ENCODE measurements at places on chromosomes 16 and 17. TPM values are rescaled to one million over a fixed set of nuclear protein-coding genes. Genes with fewer than 3 reads are reported as not detected.

DNA sequence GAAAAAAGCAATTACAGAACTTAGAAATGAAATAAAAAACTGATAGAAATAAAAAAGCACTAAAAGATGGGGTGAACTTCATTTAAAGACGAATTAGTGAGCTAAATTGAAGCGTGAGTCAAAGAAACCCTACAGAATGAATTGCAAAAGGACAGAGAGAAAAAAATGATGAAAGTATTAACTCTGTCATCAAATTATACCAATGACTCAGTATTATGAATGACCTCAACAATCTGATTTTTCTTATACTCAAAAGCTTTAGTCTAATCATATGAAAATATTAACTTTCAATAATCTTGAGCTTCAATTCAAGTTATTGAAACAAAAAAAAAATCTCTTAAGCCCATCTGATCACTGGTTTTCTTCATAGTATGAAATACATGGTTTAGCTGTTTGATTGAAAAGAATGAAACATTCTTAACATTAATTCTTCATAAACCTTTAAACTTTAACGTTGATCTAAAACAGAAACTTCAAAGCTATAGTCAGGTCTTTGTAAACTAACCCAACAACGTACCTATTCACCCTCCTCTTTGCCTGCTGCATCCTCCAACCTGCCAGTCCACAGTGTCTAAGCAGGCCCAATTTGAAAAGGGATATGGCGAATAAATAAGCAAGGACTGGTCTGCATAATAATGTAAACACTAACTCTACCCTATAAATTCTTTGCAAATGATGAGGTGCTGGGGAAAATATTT lies 6.6 kb downstream of the ABCA5 start:
- 0 out of 2 replicates have a peak, but pooled peaks cover 2% of the 10 kb centered on the region for H3K4me1 ChIP-seq
- H3K27ac ChIP-seq = no peak overlapping the region
- no peaks in the 10 kb centered on the region for H3K27me3 ChIP-seq
- H3K4me3 ChIP-seq = no peak overlapping the region

DNA sequence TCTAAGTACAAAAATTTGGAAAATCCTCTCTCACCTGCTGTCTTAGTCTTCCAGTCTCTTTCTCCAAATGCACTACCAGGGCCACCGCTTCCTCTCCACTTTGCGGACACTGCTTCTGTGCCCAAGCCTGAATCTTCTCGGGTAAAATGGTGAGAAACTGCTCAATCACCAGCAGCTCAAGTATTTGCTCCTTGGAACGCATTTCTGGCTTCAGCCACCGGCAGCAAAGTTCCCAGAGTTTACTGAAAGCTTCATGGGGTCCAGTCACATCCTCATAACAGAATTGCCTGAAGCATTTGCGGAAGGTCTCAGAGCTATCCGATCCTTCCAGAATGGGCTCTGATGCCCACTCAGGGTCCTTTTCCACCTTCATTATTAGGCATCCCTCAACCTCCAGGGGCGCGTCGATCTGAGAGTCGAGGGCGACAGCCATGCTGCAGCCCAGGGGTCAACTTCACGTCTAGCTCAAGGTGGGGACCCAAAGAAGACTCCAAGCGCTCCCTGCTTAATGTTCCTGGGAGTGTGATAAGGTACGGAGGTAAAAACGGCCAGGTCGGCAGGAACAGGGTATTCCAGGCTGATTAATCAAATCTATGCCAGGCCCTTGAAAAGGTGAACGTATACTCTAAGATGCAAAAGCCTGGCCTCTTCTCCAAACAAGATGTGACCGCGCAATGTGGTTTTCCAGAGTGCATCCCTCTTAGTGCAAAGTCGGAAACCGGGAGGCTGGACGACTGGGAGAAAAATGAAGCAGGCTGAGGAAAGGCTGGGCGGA lies 763 bp downstream of the ZKSCAN2 start:
- no peaks in the 10 kb centered on the region for H3K36me3 ChIP-seq
- H3K27me3 ChIP-seq = no peaks in the 10 kb centered on the region
- peak overlapping the region; percentile 96 for H3K27ac ChIP-seq
- H3K4me1 ChIP-seq = peaks cover 21% of the 10 kb centered on the region
- no peak for DNase-seq

DNA sequence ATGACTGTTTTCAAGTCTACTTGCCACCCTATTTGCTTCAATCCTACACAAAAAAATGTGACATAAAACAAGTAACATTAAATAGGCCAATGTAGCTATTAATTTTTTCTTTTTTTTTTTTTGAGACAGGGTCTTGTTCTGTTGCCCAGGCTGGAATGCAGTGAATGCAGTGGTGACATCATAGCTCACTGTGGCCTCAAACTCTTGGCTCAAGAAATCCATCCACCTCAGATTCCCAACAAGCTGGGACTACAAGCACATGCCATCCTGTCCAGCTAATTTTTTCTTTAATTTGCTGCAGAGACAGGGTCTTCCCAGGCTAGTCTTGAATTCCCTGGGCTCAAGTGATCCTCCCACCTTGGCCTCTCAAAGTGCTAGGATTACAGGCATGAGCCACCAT lies 29.4 kb downstream of the ANKFY1 start:
- peaks cover 34% of the 10 kb centered on the region for H3K36me3 ChIP-seq
- peaks cover 15% of the 10 kb centered on the region for H3K4me1 ChIP-seq
- H3K4me3 ChIP-seq = no peak overlapping the region

DNA sequence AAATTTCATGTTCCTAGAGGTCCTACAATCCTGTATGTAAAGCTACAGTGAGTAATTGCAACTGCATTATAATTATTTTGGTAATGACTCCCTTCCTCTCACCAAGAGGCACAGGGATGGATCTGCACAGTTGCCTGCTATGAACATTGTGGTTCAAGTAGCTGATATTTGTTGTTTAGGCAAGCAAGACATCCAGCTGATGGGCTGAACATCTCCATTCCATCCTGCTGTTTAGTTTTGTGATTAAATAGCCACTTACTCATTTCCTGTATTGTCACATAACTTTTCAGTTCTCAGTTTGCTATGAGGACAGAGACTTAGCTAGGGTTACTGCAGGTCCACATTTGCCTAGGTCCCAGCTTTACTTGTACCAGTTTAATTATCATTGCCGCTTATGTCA lies 181.2 kb upstream of the TBX2 start:
- no peaks in the 10 kb centered on the region for H3K27me3 ChIP-seq
- H3K36me3 ChIP-seq = no peaks in the 10 kb centered on the region
- no peaks in the 10 kb centered on the region for H3K4me1 ChIP-seq
- no peak overlapping the region for H3K27ac ChIP-seq
- no peak for DNase-seq

- peaks cover 19% of the 10 kb centered on the region for H3K4me1 ChIP-seq
- no peak overlapping the region for H3K27ac ChIP-seq
- no peak for DNase-seq
- no peak overlapping the region for H3K4me3 ChIP-seq
Observed at GRCh38 chr16:1865902-1866690, 5.9 kb downstream of the MEIOB start.

DNA sequence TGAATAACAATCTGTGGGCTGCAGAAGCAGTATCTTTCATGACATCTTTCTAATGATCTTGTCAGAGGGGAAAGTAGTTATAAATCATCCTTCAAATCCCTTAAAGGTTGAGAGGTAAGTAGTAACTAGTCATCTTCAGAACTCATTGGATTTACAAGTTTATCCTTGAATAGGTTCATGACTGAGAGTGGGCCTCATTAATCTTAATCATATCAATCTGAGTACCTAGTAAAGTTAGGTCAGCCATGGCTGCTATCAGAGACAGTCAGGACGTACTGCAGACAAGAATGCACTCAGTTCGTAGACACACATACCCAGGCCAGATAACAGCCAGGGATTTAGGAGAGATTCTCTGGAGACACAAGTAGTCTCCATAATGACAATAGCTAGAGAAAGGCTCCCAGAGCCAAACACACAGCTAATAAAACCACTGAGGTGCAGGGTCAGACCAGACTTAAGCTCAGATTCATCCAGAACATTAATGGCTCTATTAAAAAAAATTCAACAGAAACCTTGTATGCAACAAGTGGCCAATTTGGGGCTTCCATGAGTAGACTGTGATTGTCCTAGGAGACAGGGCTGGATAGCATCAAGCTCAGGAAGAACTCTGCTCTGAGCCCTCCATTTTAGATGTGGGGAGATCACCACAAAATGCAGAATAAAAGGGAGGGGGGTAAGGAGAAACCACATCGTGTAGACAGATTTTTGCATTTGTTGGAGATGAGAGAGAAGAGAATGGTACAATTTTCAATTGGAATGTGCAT lies 65.8 kb downstream of the TBX4 start:
- H3K27ac ChIP-seq = no peak overlapping the region
- no peak overlapping the region for H3K4me3 ChIP-seq
- H3K36me3 ChIP-seq = no peaks in the 10 kb centered on the region
- no peaks in the 10 kb centered on the region for H3K27me3 ChIP-seq
- no peak for DNase-seq
- H3K4me1 ChIP-seq = no peaks in the 10 kb centered on the region

DNA sequence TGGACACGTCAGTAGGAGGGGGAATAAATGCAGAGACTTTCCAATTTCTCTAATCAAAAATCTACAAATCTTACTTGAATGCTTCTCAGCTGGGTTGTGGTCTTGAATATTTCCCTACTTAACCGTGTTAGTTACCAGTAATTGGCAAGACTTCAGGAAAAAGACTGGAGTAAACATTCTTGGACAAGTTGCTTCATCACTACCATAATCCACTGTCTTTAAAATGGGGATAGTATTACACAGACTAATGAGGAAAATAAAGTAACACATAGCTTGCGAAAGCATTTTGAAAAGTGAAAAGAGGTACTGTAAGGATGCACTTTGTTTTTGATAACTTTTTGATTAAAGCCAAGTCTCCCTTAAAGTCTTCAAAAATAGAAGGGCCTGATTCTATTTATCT lies 18.4 kb downstream of the MYH1 start:
- H3K4me3 ChIP-seq = no peak overlapping the region
- H3K27ac ChIP-seq = no peak overlapping the region
- no peaks in the 10 kb centered on the region for H3K36me3 ChIP-seq
- no peaks in the 10 kb centered on the region for H3K4me1 ChIP-seq
- H3K27me3 ChIP-seq = peaks cover 19% of the 10 kb centered on the region
- no peak for DNase-seq

GRCh38 chr17:55458978-55459377 lies 37.3 kb upstream of the MMD start:
- H3K4me1 ChIP-seq = peaks cover 52% of the 10 kb centered on the region
- peak overlapping the region; percentile 10 for H3K27ac ChIP-seq
- DNase-seq = peak; percentile 89
- no peaks in the 10 kb centered on the region for H3K27me3 ChIP-seq
- H3K36me3 ChIP-seq = no peaks in the 10 kb centered on the region

- no peak overlapping the region for H3K4me3 ChIP-seq
- no peaks in the 10 kb centered on the region for H3K27me3 ChIP-seq
- H3K27ac ChIP-seq = no peak overlapping the region
Observed at GRCh38 chr17:44642834-44643233, 13.4 kb upstream of the MEIOC start.

KCNJ12 gene
- total RNA-seq = 1.1 TPM

TOX3 gene
- not detected for total RNA-seq

NQO1 gene
- total RNA-seq = 837 TPM

Data from PC-9 (cell line).